ENCODE measurements at places on chromosomes 13 and 19.

GRCh38 chr13:106117035-106117434, 418.4 kb downstream of the EFNB2 start:
- H3K4me1 ChIP-seq = no peaks in the 10 kb centered on the region
- no peaks in the 10 kb centered on the region for H3K36me3 ChIP-seq
- no peaks in the 10 kb centered on the region for H3K27me3 ChIP-seq
- no peak for DNase-seq
- no peak overlapping the region for H3K4me3 ChIP-seq
- H3K27ac ChIP-seq = no peak overlapping the region

- no peak overlapping the region for H3K4me3 ChIP-seq
- H3K36me3 ChIP-seq = no peaks in the 10 kb centered on the region
- no peaks in the 10 kb centered on the region for H3K4me1 ChIP-seq
- no peak for DNase-seq
These were observed 45.1 kb upstream of the SPRY2 start for GRCh38 chr13:80386002-80386401.

DNA sequence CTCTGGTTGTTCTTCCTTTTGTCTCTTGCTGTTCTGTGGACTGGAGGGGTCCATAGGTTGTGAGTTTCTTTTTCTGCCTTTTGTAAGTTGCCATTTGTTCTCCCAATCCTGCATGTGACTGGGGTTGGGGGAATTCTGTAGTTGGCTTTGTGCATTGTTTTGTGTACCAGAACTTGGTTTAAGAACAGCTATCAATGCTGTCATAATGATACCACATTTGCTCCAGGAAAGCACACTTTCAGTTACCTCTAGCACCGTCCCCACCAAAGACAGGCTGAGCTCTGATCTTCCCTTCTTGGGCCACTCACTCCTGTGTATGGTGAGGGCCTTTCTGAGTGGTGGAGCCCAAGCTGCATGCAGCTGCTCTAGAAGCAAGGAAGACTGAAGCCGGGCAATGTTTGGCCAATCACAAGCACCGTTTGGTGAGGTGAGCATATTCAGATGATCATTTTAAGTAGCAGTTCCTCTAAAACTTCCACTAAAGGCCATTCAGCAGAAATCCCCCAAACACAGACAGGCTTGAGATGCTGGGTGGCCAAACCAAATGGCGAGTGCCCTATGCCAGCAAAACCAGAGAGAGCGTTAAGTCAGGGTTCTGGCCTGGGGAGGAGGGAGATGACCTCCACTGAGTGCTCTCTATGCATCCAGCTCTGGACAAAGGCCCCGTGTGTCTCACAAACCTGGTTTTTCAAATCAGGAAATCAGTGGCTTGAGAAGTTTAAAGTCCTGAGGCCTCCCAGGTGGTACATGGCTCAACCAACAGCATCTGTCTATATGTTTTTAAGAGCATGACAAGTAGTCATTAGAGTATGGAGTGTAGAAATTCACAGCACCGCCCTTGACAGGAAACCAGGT, 120.7 kb upstream of the SPATA13 start:
- no peak for DNase-seq
- H3K27ac ChIP-seq = no peak overlapping the region
- no peaks in the 10 kb centered on the region for H3K27me3 ChIP-seq
- H3K36me3 ChIP-seq = no peaks in the 10 kb centered on the region
- no peaks in the 10 kb centered on the region for H3K4me1 ChIP-seq
- no peak overlapping the region for H3K4me3 ChIP-seq

GRCh38 chr13:61531383-61532065, 115.9 kb upstream of the PCDH20 start:
- no peaks in the 10 kb centered on the region for H3K4me1 ChIP-seq

GRCh38 chr13:68690567-68690966, 1417.1 kb upstream of the ATXN8OS start:
- no peak overlapping the region for H3K27ac ChIP-seq
- H3K27me3 ChIP-seq = no peaks in the 10 kb centered on the region
- DNase-seq = no peak
- no peaks in the 10 kb centered on the region for H3K36me3 ChIP-seq
- H3K4me1 ChIP-seq = no peaks in the 10 kb centered on the region
- no peak overlapping the region for H3K4me3 ChIP-seq

- no peaks in the 10 kb centered on the region for H3K36me3 ChIP-seq
- H3K4me3 ChIP-seq = no peak overlapping the region
- H3K27ac ChIP-seq = no peak overlapping the region
- no peaks in the 10 kb centered on the region for H3K27me3 ChIP-seq
- H3K4me1 ChIP-seq = no peaks in the 10 kb centered on the region
These were observed 229.7 kb downstream of the KCNRG start for GRCh38 chr13:50244713-50245574.

DNA sequence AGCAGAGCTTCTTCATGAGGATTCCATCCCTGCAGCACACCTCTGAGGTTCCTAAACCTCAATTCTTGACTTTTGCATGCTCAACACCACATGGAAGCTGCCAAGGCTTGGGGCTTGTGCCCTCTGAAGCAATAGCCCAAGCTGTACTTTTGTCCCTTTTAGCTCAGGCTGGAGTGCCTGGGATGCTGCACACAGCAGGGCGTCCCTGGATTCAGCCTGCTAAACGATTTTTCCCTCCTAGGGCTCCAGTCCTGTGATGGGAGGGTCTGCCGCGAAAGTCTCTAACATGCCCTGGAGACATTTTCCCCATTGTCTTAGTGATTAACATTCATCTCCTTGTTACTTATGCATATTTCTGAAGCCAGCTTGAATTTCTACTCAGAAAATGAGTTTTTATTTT, 98.3 kb downstream of the SLITRK5 start:
- H3K36me3 ChIP-seq = no peaks in the 10 kb centered on the region
- no peak overlapping the region for H3K4me3 ChIP-seq
- H3K27me3 ChIP-seq = no peaks in the 10 kb centered on the region
- H3K4me1 ChIP-seq = no peaks in the 10 kb centered on the region
- DNase-seq = no peak
- H3K27ac ChIP-seq = no peak overlapping the region

- H3K27me3 ChIP-seq = no peaks in the 10 kb centered on the region
- H3K4me3 ChIP-seq = no peak overlapping the region
- H3K36me3 ChIP-seq = no peaks in the 10 kb centered on the region
- no peaks in the 10 kb centered on the region for H3K4me1 ChIP-seq
- no peak for DNase-seq
- H3K27ac ChIP-seq = no peak overlapping the region
These were observed 240.0 kb downstream of the GPC6 start for GRCh38 chr13:93466502-93467036.

GRCh38 chr13:111115965-111116521, 933 bp downstream of the ARHGEF7 start:
- no peaks in the 10 kb centered on the region for H3K27me3 ChIP-seq
- no peaks in the 10 kb centered on the region for H3K4me1 ChIP-seq
- peak overlapping the region; percentile 84 for H3K27ac ChIP-seq
- H3K36me3 ChIP-seq = no peaks in the 10 kb centered on the region

DNA sequence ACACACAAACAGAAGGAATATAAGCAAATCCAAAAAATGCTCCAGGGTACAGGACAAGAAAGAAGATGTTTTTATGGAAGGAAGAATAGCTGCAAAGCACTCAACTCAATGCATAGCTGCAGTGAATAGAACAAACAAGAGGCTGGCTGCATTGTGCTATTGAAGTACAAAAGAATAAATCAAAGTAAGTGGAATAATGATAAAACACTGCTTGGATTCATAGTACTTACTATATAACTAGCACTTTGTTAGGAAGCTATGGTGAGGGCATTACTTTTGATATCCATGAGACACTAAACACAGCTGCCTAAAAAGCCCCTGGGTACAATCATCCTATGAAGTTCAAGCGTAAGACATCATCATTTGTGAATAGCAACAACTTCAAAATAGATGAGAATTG, 350.1 kb downstream of the PCDH9 start:
- no peak overlapping the region for H3K27ac ChIP-seq
- H3K4me3 ChIP-seq = no peak overlapping the region
- no peaks in the 10 kb centered on the region for H3K4me1 ChIP-seq
- H3K27me3 ChIP-seq = no peaks in the 10 kb centered on the region
- DNase-seq = no peak

GRCh38 chr19:34678085-34678412, 571 bp downstream of the ZNF302 start:
- no peak for DNase-seq
- no peaks in the 10 kb centered on the region for H3K27me3 ChIP-seq
- H3K4me3 ChIP-seq = peak overlapping the region; percentile 79

- H3K4me1 ChIP-seq = no peaks in the 10 kb centered on the region
- H3K36me3 ChIP-seq = no peaks in the 10 kb centered on the region
- H3K27ac ChIP-seq = no peak overlapping the region
- no peaks in the 10 kb centered on the region for H3K27me3 ChIP-seq
These were observed 748.1 kb upstream of the SGCG start for GRCh38 chr13:22432690-22433089.

GRCh38 chr13:87671753-87672605, 808 bp downstream of the SLITRK5 start:
- DNase-seq = no peak
- H3K27me3 ChIP-seq = peaks cover 76% of the 10 kb centered on the region
- no peaks in the 10 kb centered on the region for H3K36me3 ChIP-seq

DNA sequence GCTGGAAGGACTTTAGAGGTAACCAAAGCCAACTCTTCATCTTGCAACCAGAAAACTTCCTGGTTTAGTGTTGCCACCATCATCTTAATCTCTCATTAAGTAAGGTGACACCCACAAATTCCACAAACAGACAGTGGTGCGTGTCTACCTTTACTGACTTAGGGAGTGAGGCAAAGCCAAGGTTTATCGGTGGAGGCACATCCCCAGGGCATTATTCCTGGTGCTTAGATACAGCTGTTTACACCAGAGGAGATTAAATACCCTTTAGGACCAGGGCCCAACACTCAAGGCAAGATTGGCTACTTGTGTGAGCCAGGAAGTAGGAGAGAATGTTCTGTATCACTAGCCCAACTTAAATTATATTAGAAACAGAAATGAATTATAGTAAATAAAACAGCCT, 9.5 kb downstream of the STOML3 start:
- H3K27ac ChIP-seq = no peak overlapping the region
- no peaks in the 10 kb centered on the region for H3K4me1 ChIP-seq
- H3K36me3 ChIP-seq = no peaks in the 10 kb centered on the region
- H3K4me3 ChIP-seq = no peak overlapping the region

DNA sequence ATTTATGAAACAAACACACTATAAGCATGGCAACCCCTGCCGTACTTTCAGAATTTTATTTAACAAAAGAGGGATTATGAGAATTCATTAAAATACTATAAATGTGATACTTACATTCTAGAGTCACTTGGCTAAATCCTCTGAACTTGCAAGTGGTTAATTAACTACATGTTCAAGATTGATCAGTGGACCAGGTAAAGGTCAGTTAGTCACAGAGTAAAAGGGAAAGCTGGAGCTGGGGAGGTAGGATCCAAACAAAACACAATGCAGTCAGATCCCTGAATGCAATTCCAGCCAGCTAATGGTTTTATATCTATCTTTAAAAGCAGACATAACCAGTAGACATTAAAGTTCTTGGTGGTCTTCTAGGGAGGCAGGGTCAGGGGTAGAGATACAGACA, 270.5 kb downstream of the DIAPH3 start:
- H3K27ac ChIP-seq = no peak overlapping the region
- no peak for DNase-seq
- no peak overlapping the region for H3K4me3 ChIP-seq
- H3K36me3 ChIP-seq = no peaks in the 10 kb centered on the region

GRCh38 chr13:50629497-50629896, 214.0 kb downstream of the DLEU7 start:
- H3K4me3 ChIP-seq = no peak overlapping the region
- DNase-seq = no peak
- H3K36me3 ChIP-seq = no peaks in the 10 kb centered on the region
- H3K4me1 ChIP-seq = no peaks in the 10 kb centered on the region
- H3K27me3 ChIP-seq = no peaks in the 10 kb centered on the region

GRCh38 chr19:45972947-45973540, 621 bp downstream of the NOVA2 start:
- H3K36me3 ChIP-seq = no peaks in the 10 kb centered on the region
- no peaks in the 10 kb centered on the region for H3K27me3 ChIP-seq
- peak overlapping the region; percentile 32 for H3K4me3 ChIP-seq
- peak overlapping the region; percentile 54 for H3K27ac ChIP-seq
- no peak for DNase-seq
- no peaks in the 10 kb centered on the region for H3K4me1 ChIP-seq

- H3K27ac ChIP-seq = no peak overlapping the region
- no peak for DNase-seq
- no peaks in the 10 kb centered on the region for H3K36me3 ChIP-seq
- H3K4me3 ChIP-seq = no peak overlapping the region
- no peaks in the 10 kb centered on the region for H3K4me1 ChIP-seq
- H3K27me3 ChIP-seq = no peaks in the 10 kb centered on the region
These were observed 381.1 kb downstream of the FGF14 start for GRCh38 chr13:102020611-102021216.

DNA sequence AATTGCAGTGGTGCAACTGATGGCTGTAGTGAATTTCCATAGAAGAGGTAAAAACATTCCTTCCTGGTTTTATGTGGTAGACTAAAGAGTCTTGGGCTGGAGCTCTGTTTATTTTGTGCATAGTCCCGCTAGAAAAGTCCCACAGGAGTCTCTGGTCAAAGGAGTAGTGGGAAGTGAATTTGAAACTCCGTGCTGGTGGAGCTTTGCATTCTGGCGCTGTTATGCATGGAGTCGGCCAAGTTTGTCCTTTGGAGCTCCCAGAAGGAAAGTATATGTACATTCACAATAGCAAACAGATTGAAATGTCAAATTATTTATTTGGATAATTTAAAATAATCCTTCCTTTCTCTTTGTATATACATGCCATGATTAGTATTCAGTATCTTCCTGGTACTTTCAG, 296.5 kb downstream of the LMO7 start:
- no peaks in the 10 kb centered on the region for H3K36me3 ChIP-seq
- H3K4me3 ChIP-seq = no peak overlapping the region
- no peaks in the 10 kb centered on the region for H3K27me3 ChIP-seq
- no peak overlapping the region for H3K27ac ChIP-seq
- no peaks in the 10 kb centered on the region for H3K4me1 ChIP-seq
- no peak for DNase-seq

GRCh38 chr19:5204212-5204611, 136.4 kb downstream of the PTPRS start:
- H3K27me3 ChIP-seq = no peaks in the 10 kb centered on the region
- no peak for DNase-seq
- no peak overlapping the region for H3K27ac ChIP-seq
- no peak overlapping the region for H3K4me3 ChIP-seq
- no peaks in the 10 kb centered on the region for H3K4me1 ChIP-seq

GRCh38 chr19:46517471-46517870, 21.8 kb upstream of the PNMA8B start:
- no peaks in the 10 kb centered on the region for H3K27me3 ChIP-seq
- H3K36me3 ChIP-seq = no peaks in the 10 kb centered on the region
- no peaks in the 10 kb centered on the region for H3K4me1 ChIP-seq
- no peak overlapping the region for H3K4me3 ChIP-seq
- DNase-seq = no peak
